ENCODE measurements at places on chromosomes 12 and 14.

DNA sequence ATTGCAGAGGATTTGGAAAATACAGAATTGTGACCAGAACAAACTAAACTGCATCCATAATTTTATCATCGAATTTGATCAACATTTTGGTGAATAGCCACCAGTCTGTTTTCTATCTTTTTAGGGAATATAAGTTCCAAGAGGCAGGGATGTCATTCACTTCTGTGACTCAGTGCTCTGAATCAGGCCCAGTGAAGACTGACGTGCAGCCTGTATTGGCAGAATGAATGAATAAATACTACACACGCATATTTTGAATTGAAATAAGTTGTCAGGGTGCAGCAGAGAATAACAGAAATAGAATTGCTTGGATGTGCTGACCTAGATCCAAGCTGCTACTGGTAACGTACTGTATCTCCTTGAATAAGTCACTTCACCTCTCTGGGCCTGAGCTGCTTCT, 1.3 kb upstream of the EMP1 start:
- DNase-seq, result no peak

DNA sequence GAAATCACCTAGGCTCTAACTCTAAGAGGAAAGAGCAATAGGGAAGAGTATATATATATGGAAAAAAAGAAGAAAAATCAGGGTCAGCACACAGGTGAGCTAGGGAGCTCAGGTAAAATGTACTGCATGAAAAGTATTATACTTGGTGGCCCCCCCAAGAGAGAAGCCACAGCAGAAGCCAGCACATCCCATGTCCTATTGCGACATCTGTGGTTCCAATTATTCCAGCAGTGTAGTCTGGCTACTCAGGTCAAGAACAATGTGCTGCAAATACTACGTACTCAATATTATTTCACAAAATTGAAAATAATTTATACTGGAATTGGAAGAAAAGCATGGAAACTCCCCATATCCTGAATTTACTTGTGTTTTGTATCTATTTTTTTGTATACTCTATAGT, 85.5 kb downstream of the CEP83 start:
- DNase-seq, result no peak

GRCh38 chr12:92064422-92064821, 81.2 kb downstream of the BTG1 start:
- no peak for DNase-seq

- no peak for DNase-seq
These were observed 580.4 kb downstream of the VRK1 start for GRCh38 chr14:97377550-97377949.

DNA sequence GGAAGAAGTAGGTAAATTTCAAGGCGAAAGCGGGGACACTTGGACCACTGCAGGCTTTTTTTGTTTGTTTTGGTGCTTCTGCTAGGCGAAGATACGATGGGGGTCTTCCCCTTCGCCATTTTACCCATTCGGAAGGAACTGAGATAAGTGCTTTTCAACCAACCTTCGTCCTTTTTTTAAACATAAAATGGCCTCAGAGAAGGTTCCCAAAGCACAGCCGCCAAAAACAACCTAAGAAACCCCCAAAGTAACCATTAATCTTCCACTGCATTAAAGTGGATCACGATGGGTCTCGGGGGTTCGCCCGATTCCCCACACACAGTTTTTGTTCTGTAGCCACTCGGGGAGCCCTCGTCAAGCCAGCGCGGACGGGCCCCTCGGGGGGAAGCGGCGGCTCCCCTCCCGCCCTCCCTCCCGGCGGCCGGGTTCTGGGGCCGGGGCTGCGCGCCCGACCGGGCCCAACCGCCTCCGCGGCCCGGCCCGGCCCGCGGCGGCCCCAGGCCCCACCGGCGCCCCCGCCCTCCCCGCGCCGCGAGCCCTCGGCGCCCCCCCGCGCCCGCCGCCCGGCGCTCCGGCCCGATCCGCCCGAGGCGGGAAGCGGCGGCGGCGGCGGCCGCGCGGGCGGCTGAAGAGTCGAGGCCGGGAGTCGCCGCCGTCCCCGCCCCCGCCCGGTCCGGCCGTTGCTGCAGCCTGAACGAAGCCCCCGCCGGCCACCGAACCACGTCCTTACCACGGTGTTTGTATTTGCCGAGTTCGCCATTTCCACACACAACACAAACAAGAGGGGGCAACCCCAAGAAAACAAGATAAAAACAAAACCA, 790 bp downstream of the GTF2A1 start:
- DNase-seq, result peak; percentile 15

DNA sequence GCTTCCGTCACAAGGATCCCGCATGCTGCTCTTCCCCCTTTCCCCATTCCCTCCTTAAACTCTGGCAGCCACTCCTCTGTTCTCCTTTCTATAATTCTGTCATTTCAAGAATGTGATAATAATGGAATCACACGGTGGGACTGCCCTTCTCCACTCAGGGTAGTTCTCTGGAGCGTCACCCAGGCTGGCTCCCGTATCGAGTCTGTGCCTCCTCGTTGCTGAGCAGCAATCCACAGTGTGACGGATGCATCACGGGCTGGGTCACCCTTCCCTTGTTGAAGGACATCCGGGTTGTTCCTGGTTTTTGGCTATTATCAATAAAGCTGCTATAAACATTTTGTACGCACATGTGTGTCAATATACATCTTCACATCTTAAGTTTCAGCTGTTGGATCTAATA, 5.7 kb upstream of the SYNE3 start:
- DNase-seq, result no peak

- DNase-seq, result no peak
These were observed 7.2 kb upstream of the SELPLG start for GRCh38 chr12:108640802-108641445.

GRCh38 chr12:84694116-84694515, 218.5 kb downstream of the SLC6A15 start:
- DNase-seq, result no peak

DNA sequence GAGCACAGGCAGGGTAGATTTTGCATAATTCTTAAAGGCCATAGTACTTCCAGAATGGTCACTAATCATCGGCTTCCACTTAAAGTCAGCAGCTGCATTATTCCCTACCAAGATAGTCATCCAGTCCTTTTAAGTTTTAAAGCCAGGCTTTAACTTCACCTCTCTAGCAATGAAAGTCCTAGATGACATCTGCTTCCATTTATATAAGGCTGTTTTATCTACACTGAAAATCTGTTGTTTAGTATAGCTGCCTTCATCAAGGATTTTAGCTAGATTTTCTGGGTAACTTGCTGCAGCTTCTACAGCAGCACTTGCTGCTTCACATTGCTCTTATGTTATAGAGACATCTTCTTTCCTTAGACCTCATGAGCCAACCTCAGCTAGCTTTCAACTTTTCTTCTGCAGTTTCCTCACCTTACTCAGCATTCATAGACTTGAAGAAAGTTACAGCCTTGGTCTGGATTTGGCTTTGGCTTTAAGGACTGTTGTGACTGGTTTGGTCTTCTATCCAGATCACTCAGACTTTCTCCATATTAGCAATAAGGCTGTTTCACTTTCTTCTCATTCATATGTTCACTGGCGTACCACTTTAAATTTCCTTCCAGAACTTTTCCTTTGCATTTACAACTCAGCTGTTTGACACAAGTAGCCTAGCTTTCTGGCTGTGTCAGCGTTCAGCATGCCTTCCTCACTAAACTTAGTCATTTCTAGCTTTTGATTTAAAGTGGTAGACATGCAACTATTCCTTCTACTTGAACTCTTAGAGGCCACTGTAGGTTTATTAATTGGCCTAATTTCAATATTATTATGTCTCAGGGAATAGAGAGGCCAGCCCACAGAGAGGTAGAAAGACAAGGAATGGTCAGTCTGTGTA, 209.9 kb upstream of the GARIN2 start:
- DNase-seq, result no peak

DNA sequence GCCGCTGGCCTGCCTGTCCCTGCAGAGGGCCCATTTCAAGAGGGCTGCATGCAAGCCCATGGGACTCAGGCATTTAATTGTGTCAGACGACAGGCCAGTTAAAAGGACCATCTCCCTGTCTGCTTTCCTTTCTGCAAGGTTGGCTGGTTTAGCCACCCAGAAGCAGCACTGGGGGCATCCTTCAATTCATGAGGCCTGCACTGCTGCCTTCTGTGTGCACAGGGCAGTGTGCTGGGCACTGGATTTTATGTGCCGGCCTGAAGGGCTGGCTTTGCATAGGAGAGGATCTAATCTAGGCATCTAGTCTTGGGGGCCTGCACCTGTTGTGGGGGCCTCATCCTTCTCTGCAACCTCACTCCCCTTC, 114.1 kb upstream of the FKBP4 start:
- no peak for DNase-seq

- DNase-seq, result no peak
These were observed 99.8 kb downstream of the PTGER2 start for GRCh38 chr14:52413729-52414408.

DNA sequence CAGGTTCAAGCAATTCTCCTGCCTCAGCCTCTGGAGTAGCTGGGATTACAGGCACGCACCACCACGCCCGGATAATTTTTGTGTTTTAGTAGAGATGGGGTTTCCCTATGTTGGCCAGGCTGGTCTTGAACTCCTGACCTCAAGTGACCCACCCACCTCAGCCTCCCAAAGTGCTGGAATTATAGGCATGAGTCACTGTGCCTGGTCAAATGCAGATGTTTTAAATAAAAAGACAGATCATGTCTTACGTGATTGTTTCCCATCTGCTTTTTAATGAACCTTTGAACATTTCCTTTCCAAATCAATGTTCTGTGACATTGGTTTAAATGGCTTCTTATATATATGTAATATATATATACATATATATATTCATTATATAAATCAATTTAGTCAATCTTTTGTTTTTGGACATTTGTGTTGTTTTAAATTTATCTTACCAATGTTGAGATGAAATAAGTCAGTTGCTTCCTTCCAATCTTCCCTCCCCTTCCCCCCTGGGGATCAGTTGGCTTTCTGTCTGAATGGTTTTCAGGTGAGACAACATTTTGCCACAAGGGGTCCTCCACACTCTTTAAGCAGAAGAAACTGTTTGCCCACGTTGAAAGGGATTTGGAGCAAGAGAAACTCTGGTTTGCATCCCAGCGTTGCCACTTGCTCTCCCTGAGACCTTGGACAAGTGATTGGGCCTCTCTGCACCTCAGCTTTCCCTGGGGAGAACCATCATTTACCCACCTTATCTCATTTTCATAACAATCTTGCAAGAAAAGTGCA, 47.6 kb upstream of the RBM19 start:
- DNase-seq, result no peak

GRCh38 chr14:21734457-21735074, 60.9 kb upstream of the OR4E1 start:
- peak; percentile 73 for DNase-seq

- DNase-seq, result no peak
These were observed 15.7 kb downstream of the CHPT1 start for GRCh38 chr12:101713059-101713682.
